ENCODE measurements at places on chromosomes 4 and X.

- no peak for DNase-seq
These were observed 414.4 kb downstream of the AFF2 start for GRCh38 chrX:148914783-148915182.

- DNase-seq: no peak
These were observed 204.6 kb downstream of the RTL9 start for GRCh38 chrX:110563282-110563681.

- no peak for DNase-seq
These were observed 6.6 kb downstream of the HELQ start for GRCh38 chr4:83449009-83449408.

- no peak for DNase-seq
These were observed 51.0 kb upstream of the NHSL2 start for GRCh38 chrX:71859637-71860036.

GRCh38 chr4:79663865-79664264 lies 255.8 kb upstream of the GK2 start:
- DNase-seq: no peak

GRCh38 chr4:129929052-129929451 lies 833.1 kb downstream of the C4orf33 start:
- DNase-seq: no peak

GRCh38 chrX:6468706-6469105 lies 66.2 kb downstream of the VCX3A start:
- DNase-seq: no peak

DNA sequence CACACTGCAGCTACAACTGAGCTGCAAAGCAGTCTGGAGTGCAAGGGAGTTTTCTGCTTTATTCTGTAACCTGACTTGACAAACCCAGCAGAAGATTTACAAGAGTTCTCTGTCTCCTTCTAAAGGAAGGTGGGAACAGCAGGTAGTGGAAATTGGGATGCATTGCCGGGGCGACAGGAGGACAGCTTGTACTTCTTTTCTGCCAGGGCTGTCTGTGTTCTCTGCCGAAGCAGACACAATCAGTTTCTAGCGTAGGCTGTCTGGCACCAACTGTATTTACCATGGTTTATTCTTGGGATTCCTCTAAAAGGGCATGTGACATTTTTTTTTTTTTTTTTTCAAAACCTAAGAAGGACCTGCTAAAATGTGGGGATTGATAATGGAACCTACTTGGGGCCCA lies 190.8 kb upstream of the GK2 start:
- no peak for DNase-seq

DNA sequence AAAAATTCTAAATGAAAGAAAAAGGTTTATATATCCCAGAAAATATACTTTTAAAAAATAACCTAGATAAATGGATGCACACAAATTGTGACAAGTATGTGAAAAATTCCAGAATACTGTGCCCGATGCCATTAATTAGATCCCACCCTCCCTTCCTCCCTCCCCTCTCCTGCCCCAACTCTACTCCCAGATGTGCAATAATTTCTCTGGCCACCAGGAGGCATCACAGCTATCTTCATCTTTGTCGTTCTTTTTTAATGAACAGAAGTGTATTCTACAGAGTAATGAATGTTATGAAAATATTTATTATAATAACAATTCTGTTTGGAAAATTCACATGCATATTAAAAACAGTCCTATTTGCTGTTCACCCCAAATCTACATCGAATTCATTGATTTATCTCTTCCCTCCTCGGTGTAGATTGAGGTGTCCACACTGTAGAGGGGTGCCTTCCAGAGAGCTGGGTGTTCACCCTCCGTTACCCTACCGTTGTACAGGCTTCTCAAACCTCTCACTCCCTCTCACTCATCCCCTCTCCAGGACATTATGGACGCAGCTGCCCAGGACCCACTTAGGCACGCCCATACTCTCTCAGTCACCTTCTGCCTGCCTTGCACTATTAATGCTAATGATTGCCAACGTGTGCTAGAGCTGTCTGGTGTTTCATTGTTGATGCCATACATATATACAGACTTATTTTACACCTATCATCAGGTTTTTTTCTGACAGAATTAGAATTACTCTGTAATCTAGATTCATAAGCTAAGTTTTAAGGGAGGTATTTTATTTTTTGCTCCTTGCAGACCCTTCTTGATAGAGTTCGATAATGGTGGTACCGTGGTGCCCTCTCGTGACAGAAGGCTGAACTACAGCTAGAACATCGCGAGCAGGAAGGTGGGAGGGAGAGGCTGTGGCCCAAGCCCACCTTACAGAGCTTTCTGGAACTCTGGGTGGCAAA lies 14.1 kb downstream of the RAB40AL start:
- no peak for DNase-seq

DNA sequence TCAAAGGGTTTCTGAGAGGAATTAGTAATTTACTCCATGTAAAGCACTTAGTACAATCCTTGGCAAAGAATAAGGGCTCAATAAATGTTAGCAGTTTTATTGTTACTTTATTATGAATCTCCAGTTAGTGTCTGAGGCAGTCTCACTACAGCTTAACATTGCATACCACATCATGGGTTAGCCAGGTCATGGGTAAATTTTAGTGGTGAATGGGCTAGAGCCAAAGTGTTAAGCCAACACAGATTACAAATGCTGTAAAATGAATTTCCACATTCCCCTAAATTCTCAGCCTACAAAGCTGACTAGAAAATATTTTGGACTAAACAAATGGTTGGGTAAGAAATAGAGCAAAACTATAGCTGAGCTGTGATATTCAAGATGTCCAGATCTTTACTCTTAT lies 72.4 kb downstream of the NRK start:
- DNase-seq: no peak

- DNase-seq: no peak
These were observed 885 bp downstream of the CCDC110 start for GRCh38 chr4:185470501-185471195.

DNA sequence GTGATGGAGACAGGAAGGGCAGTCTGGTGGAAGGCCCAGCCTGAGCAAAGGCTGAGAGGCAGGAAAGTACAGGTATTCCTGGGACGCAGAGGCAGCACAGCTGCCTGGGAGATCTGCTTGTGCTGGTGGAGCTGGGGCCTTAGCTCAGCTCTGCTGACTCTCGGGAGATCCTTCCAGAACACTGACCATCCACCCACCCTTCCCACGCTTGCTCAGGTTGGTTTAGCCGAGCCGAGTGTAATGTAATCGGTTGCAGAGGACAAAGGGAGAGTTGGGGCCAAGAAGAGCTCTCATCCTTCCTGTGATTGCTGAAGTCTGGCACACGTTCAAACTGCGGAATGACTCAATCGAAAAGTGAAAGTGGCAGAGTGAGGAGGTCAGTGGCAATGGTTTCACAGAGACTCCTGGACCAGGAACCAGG lies 43.1 kb upstream of the GPR78 start:
- DNase-seq: no peak

- no peak for DNase-seq
These were observed 11.5 kb downstream of the STK26 start for GRCh38 chrX:132034648-132035047.

GRCh38 chr4:57020467-57021101 lies 41.9 kb downstream of the POLR2B start:
- DNase-seq: no peak

DNA sequence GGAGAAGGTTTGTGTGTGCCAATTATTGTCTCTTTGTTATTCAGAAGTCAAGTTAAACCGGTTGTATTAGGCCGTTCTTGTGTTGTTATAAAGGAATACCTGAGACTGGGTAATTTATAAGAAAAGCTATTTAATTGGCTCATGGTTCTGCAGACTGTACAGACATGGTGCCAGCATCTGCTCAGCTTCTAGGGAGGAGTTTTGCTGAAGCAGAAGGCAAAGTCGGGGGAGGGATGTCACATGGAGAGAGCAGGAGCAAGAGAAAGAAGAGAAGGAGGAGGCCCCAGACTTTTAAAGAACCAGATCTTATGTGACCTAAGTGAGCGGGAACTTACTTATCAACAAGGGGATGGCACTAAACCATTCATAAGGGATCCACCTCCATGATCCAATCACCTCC lies 349.3 kb upstream of the PCDH18 start:
- DNase-seq: no peak

DNA sequence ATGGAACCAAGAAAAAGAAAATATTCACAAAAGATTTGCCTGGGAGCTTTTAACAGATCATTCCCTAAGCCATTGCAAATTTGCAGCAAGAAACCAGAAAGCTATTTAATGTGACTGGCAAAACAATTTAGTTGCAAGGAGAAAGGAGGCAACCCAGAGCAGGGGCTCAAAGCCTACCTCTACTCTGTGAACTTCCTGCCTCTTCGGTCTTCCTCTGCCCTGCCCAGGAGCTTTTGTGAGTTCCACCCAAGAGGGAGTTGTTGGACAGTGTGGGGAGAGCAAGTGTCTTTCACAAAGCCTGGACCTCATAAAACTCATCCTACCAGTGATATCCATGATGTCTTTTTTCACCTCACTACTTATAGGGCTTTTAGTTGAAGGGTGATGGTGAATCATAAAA lies 107.4 kb downstream of the AFF1 start:
- DNase-seq: no peak

- DNase-seq: no peak
These were observed 40.3 kb downstream of the ATP11C start for GRCh38 chrX:139892512-139892911.

DNA sequence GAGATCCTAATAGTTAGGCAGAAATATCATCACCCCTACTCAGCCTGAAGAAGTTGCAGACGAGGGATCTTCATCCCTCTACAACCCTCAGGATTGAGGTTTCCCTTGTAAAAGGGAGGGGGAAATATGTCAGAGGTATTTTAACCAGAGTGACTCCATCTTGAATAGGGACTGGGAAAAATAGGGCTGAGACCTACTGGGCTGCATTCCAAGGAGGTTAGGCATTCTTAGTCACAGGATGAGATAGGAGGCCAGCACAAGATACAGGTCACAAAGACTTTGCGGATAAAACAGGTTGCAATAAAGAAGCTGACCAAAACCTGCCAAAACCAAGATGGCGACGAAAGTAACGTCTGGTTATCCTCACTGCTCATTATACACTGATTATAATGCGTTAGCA lies 17.5 kb downstream of the IL13RA2 start:
- DNase-seq: no peak

DNA sequence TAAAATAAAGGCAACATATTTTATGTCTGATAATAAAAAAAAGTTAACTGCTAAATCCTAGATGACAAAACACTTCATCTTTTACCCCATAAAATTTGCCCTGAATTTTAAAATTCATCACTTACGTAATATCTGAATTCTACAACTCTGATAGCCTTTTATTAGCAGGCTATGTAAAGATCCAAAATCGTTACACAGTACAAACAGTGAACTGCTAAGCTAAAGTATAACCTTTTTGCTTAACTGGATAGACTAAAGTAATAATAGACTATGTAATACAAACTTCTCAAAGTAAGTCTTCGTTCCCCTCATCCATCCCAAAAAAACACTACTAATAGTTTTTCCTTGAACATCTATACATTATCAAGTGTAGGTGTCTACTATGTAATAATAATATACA lies 49.1 kb downstream of the SH3RF1 start:
- DNase-seq: no peak

DNA sequence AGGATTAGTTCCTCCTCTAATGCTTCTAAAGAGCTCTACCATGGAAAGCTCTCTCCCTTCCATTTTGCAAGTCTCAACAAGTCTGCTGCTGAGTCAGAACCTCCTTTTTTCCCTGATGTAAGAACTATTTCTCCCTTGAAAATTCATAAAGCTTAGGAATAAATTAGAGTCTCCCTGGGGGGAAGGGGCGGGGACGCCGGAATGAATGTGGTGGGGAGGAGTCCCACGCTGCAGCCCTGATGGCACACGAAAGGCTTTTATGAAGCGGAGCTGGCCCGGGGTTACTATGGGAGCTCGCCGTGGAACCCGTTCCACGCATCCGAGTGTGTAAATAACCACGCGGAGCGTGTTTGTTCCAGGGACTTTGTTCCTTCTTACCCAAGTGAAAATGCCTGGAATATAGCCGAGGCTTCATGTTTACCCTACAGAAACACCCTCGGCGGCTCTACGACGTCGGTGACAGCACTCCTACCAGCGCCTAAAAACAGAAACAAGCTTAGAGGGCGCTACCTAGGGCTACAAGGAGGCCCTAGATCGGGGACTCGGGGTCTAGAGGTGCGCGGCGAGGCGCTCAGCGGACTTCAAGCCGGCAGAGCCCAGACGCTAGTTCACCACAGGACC lies 923 bp upstream of the CPEB2 start:
- DNase-seq: peak; percentile 62

DNA sequence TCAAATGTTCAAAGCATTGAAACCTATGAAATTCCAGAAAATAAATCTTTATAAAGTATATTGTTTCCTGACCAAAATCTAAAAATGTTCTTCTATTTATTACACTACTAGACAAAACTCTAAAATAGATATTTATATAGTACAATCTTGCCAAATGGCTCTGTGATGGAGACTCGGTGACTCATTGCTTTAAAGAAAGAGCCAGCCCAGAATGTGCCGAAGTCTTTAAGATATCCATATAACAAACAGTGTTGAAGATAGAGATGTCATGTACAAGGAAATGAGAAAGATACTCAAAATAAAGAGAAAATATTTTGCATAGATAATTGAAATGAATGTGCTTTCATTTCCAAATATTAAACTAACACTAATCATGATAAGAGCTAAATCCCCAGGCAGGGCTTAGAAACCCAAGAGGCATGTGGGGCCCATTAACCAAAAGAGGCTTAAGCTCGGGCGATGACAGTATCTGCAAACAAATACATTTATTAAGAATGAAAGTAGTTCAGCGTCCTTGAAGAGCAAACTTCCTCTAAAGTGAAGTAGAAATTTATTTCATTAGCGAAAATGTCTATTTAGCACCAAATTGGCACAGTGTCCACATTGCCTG lies 102.1 kb upstream of the FAM9B start:
- no peak for DNase-seq

- DNase-seq: no peak
These were observed 40.5 kb downstream of the MED14 start for GRCh38 chrX:40694802-40695201.

DNA sequence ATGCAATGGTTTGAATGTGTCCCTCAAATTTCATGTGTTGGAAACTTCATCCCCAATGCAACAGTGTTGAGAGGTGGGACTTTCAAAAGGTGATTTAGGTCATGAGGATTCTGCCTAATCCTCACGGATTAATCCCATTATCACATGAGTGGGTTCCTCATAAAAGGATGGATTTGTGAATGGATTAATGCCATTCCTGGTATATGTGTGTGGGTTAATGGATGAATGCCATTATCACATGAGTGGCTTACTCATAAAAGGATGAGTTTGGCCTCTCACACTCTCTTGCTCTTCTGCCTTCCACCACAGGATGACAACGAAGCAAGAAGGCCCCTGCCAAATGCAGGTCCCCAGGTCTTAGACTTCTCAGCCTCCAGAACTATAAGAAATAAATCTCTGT lies 30.5 kb upstream of the NEUROG2 start:
- DNase-seq: no peak
